Activated CD4-positive, alpha-beta T cell treated with anti-CD3 and anti-CD28 coated beads, Interleukin-2, amount 50 U/mL, for 24 hours (primary cell): ENCODE measurements at places on chromosomes 1 and 21.

DNA sequence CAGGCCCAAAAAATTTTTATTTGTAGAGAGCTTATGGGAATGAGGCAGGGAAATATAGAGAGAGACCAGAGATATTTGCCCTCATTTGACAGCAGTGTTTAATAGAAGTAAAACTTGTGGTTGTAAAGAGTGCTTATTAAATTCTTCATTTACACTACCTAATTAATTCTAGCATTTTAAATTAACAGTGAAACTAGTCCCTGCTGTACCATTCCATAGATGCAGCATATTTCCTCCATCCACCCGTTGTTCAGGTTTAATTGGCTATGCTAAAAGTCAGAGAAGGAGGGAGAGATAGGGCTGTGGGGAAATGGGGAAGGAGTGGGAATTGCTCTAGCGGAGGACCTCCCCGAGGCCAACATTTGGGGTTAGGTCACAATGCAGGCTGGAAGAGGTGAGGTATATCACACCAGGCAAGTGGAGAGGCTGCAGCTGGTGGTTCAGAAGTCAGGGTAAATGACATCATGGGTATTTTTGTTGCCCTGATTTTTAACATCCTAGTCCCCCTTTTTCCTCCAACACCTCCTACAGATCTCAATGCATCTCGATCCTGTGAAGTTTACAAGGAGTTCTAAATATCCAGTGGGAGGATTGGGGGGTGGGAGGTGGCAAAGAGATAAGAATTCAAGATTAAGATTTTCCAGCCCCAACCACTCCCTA is 38.6 kb downstream of the ELAVL4 start:
- DNase-seq: no peak

- no peak for DNase-seq
Measured at GRCh38 chr1:225425201-225425786, 2.5 kb downstream of the LBR start.

GRCh38 chr21:14073615-14074014 is 137.1 kb downstream of the LIPI start:
- DNase-seq: no peak

DNA sequence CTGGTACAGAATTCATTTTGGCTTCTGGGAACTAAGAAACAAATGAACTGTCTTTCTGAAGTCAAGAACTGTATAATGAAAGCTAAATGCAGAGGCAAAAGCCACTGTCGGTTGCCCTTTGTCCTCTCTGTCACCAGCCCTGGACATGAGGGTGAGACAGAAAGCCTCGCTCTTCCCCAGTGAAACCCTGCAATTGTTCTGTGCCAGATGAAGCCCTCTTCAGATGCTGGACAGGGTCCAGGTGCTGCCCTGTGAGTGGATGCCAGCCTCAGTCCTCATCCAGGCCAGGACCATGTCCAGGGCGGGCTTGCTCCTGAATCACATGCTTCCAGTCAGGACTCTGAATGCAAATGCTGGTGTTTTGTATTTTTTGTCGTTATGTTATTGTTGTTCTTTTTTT is 138.7 kb downstream of the RUNX1 start:
- no peak for DNase-seq

DNA sequence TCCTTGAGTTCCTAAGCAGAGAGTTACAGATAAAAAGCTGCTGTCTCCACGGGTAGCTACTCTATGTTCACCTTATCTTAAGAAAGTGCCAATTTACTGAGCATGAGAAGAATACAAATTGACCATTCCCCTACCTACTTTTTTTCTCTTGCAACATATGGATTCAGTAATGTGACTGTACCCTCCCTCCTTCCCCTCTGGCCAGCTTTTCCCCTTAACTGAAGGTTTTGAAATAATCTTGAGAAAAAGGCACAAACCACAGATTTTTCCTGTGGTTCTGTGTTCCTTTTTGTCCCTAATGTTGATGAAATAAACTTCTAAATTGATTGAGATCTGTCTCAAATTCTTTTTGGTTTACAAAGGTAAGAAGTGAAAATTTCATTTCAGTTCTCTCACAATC is 2.6 kb upstream of the CD2 start:
- no peak for DNase-seq

DNA sequence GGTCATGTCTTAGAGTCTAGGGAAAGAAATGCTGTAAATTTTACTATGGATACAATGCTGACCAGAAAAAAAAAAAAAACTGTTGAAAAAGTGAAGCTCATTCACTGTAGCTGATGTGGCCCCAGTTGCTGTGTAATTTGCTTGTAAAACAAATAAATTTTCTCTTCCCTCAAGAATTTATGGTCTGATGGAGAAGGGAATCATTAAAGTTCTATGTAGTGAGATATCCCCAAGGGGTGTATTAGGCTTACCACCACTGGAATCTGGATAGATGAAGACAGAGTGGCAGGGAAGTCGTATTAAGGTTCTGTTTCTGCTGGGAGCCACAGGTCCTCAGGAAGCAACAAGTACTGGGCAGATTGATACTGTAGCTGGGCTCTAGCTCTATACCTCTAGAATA is 860.0 kb downstream of the LTN1 start:
- no peak for DNase-seq

- no peak for DNase-seq
Measured at GRCh38 chr1:3377604-3378279, 76.7 kb upstream of the ARHGEF16 start.

DNA sequence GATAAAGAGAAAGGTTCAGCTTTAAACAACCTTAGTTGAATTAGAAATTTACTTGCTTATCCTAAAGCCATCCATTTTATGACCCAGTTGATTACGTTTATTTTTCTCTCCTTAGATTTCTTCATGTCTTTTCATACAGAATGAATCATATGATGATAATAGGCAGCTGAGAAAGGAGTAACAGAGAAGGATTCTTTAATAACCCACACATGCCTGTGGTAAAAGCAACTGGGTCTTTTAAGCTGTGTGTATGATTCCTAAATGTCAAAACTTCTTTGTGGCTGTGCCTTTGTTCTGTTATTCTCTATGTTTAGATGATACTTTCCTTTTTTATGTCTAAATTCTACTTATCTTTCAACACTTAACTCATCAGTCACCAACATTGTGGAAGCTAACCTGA is 626.5 kb downstream of the NCAM2 start:
- DNase-seq: no peak

GRCh38 chr1:221543529-221544120 is 198.3 kb downstream of the DUSP10 start:
- no peak for DNase-seq

DNA sequence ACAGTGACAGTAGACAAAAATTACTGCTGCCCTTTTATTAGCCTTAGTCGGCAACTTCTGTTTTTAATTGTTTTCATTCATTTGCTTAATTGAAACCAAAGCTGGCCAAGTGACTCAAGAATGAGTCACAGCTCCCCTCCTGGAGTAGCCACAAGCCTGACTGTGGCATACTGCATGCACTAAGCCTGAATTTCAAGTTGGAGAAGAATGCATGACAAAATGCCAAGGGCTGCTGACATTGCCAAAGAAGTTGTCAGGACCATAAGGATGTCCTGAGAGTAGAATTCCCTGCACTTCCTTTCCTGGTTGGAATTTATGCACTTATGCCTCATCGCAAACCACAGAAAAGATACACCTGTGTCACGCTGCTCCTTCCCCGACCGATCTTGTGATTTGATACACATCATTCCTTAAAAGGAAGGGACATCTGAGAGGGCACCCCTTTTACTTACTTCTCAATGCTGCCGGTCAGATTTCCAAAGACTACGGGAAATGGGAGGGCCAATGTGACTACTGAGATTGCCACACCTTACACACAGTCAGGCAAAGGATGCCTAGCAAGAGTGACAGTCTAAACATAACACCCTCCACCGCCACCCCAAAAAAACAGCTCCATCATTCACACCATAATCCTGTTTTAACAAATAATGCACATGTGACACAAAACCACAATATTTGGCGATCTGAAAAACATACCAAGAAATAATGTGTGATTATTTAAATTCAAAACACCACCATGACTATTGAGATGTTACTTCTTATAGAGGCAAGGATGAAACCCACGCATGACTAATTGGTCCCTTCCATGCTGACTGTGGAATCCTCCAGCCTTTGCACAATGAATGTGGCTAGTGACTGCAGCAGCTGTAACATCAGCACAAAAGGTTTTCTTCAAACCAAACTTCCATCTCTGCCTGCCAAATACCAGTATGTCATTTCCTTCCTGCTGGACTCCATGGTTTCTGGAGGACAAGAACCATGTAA is 28.2 kb downstream of the VAV3 start:
- peak; percentile 69 for DNase-seq

- DNase-seq: no peak
Measured at GRCh38 chr1:55466373-55466772, 251.2 kb upstream of the USP24 start.

- DNase-seq: no peak
Measured at GRCh38 chr1:74869702-74870101, 136.8 kb downstream of the TYW3 start.

- DNase-seq: no peak
Measured at GRCh38 chr1:179094818-179095217, 12.9 kb downstream of the TOR3A start.

DNA sequence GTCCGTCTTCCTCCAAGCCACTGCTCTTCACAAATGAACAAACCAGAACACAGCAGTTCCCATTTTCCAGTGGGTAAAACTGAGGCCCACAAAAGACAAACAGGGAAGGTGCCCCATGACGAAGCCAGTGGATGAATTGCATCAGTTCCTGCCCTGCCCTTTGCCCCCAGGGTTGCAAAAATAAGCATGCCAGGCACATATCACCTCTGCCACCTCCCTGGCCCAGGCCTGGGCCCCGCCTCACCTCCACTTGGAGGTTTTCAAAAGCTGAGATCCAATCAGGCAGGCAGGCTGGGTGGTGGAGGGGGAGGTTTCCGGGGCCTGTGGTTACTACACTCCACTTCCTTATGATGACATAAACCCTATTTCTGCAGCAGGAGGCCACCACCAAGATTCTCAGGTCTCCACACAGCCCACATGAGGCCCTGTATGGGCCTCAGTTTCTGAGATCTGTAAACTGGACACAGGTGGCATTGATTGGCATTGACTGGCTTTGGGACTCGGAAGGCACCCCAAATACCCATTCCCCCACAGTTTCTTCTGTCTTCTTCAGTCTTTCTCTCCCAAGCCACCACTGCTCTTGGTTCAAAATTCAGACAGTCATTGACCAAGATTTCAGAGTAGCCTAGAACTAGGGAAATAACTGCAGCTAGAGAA is 4.1 kb downstream of the KIF21B start:
- peak; percentile 65 for DNase-seq

DNA sequence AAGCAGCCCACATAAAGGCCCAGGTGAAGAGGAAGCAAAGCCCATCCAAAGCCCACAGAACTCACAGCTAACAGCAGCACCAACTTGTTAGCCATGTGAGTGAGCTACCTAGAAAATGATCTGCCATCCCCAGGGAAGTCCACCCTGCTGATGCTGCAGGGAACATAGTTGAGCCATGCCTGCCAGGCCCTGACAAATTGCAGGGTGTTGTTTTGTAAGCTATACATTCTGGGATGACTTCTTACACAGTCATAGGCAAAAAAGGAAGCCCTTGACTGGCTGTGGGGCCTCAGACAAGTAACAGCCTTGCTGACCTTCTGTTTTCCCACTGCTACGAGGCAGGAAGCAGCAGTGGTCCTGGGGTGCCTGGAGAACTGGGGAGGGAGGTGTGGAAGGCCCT is 262.7 kb downstream of the MATN1 start:
- DNase-seq: no peak

GRCh38 chr1:118151312-118151937 is 33.6 kb downstream of the SPAG17 start:
- DNase-seq: no peak

DNA sequence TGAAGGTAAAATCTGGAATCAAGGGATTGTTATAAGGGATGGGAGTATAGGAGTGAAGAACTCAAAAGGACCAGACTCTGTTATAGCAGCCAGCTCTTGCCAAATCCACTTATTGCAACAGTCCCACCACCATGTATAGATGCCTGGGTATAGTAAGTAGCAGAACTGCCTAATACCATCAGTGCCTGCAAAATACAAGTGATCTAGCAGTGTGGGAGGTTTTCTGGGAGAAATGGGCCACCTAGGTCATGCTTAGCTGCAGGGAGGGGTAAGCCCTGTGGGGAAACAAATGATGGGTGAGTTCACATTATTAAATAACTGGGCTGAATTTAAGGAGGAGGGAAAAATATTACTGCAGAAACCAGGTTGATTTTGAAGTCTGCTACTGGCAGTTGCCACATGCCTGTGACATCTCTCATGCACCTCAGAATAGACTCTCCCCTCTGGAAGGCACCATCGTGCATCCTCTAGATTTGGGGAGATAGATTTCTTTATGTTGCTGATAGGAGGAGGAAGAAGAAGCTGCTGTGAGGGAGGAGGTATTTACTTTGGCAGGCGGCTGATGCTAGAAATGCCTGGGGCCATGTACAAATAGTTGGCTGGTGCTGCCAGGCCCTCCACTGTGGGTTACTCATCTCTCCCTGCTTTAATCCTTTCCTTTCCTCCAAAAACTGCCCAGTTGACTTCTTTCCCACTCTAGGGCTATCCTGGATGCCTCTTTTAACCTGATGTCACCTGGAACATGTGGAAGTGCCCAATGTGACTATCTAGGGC is 27.5 kb downstream of the HLX start:
- DNase-seq: no peak

DNA sequence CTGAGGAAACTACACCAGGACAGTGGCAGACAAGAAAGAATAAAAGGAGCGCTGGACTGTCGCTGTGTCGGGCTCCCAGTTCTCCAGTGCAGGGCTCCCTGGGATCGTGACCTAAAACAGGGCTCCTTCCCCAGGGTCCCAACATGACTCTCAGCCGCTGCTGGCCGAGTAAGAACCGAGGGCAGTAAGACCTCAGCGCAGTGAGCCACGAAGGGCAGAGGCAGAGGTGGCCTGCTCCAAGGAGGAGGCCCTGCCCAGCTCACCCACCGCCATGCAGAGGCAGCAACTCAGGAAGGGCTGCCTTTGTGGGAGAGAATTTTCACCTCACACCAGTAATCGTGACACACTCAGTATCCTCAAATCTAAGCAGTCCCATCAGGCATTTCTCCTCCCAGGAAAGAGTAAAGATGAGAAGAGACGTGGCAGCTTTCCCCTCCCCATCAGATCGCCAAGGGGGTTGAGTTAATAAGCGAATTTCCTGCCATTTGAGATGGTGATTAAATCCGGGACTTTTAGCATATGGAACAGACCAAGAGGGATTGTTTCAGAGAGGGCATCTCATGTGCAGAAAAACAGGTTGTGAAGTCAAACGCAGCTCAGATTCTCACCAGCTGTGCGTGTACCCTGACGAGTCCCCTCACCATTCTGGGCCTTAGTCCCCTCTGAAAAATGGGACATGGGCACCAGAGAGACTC is 19.8 kb upstream of the ARTN start:
- DNase-seq: no peak

GRCh38 chr1:22323141-22323845 is 128.4 kb upstream of the ZBTB40 start:
- no peak for DNase-seq
